CD4-positive, alpha-beta T cell treated with Interleukin-2 at 100 ng/mL for 4 hours (primary cell): ENCODE measurements at places on chromosomes 12 and 14.
A peak's percentile ranks its signal among the peaks of the same experiment; 100 is the strongest.

DNA sequence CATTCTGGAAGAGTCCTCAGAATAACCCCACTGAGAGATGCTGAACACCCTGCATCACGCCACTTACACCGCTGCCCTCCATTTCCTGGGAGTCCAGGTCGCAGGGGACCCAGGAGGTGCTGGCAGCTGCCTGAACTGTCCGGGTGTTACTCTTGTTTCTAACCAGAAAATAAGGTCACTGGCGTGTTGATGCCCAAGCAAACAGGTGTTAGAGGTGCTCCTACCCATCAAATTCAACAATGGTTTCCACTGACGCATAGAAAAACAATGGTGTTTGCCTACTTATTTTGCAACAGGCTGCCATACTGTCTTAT, 23.8 kb downstream of the PITPNM2 start:
- no peak for DNase-seq

DNA sequence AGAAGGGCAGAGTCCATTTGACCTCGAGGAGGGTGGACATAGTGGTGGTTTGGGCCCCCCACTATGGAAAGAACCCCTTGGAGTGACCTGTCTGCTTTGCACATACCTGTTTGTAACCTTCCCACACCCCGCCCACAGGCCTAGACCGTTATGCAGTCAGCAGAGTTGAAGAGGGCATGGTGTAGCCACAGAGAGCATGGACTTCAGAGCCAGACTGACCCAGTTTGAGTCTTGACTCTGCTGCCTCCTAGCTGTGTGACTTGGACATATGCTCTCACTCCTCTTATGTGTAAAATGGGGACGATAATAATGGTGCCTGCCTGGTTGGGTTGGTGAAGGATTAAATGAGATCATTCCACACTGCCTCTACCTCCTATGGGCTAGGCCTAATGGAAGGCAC, 40.9 kb upstream of the NOS1 start:
- no peak for DNase-seq

GRCh38 chr14:71142375-71143038, 235.2 kb downstream of the PCNX1 start:
- peak; percentile 7 for DNase-seq

GRCh38 chr14:99357151-99357915, 85.3 kb upstream of the BCL11B start:
- no peak for DNase-seq

- DNase-seq: no peak
Observed at GRCh38 chr12:22527999-22528398, 16.3 kb downstream of the C2CD5 start.

GRCh38 chr14:104424406-104425072, 155.0 kb upstream of the C14orf180 start:
- DNase-seq: no peak

DNA sequence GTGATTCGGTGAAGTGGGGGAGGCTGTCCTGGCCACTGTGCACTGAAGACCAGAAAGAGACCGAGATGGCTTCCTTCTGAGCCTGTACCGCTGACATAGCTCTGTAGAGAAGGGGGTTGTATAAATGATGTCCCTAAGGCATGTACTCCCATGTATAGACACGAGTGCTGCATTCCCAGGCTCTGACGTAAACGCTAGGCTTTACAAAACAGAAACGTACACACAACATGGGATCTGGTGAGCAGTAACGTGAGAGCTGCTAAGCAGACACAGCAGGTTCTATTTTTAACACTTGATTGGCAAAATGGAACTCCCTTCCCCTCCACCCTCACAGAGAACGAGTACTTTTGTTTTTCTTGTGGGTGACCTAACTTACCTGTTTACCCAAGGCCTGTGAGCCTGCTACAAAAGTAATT, 35.9 kb downstream of the ACADS start:
- no peak for DNase-seq

GRCh38 chr12:123278101-123278627, 6.5 kb upstream of the CDK2AP1 start:
- DNase-seq: no peak

DNA sequence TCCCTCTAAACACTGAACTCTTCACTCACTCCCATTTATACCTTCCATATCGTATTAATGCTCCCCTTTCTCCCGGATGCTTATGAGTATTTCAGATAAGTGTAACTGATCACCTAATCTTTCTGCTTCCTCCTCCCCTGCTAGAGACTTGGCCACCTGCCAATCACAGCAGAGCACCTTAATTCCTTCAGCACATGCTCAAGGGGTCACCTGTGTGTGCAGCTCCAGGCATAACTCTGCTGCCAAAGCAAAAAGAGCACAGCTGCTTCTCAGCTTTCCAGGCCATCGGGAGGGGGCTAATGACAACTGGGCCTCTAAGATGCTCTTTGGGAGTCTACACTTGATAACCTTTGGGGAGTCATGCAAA, 106.9 kb upstream of the DYRK2 start:
- peak; percentile 12 for DNase-seq

- DNase-seq: peak; percentile 51
Observed at GRCh38 chr14:24411443-24412389, 12.9 kb downstream of the NYNRIN start.

DNA sequence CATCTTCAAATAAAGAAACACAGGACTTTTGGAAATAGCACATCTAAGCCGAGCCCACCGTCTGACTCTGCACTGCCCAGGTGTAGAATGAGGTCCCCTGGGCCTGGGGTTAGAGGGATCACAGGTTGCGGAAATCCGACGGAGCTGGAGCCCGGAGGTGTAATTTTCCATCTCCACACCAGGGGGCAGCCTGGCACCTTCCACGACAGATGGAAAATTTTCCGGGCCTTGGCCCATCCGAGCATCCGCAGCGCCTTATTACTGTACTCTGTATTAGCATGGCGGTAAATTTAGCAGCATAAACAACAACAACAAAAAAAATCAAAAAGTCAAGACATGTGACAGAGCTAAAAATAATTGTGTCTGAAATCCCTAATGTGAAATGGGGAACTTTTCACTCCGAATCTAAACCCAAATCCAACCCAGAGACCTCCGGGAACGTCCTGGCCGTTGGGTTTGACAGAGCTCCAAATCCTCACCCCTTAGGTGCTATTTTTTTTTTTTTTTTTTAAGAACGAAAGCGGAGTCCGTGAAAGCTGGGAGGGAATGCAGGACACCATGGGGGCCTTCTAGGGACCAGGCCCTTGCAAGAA, 93.9 kb downstream of the KSR2 start:
- DNase-seq: peak; percentile 61

DNA sequence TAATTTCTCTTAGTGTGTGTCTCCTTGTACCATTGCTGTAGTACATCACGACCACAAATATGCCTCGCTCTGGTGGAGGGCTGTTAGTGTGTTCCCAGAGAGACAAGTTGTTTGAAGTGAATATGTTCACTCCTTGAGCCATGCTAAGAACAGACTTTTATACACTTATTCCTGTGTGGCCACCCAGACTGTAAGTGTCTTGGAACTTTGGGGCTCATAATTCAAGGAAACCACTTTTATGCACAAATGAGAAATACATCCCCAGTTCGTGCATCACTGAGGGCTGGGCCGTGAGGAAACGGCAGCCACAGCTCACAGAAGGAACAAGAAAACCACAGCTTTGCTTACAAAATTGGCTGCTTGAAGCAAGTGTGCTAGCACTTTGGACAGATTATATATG, 362.2 kb upstream of the DDHD1 start:
- no peak for DNase-seq

- DNase-seq: no peak
Observed at GRCh38 chr12:94663071-94663470, 12.7 kb upstream of the TMCC3 start.

DNA sequence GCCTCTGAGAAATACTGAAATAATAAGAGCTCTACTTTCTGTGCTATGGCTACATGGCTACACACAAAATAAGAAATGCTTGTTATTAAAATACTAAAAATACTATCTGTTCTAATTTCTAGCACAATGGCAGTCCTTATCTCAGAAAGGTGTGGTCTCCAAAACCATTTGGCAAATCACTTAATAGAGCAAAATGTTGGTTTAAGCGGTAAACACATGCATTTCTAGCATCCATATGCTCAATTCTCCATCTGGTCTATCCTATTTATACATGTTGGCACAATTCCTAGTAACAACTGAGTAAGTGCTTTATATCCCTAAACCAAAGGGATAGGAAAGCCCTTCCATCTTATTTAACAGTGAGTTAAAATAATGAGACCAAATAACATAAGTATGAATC, 107.0 kb downstream of the PAPLN start:
- no peak for DNase-seq

DNA sequence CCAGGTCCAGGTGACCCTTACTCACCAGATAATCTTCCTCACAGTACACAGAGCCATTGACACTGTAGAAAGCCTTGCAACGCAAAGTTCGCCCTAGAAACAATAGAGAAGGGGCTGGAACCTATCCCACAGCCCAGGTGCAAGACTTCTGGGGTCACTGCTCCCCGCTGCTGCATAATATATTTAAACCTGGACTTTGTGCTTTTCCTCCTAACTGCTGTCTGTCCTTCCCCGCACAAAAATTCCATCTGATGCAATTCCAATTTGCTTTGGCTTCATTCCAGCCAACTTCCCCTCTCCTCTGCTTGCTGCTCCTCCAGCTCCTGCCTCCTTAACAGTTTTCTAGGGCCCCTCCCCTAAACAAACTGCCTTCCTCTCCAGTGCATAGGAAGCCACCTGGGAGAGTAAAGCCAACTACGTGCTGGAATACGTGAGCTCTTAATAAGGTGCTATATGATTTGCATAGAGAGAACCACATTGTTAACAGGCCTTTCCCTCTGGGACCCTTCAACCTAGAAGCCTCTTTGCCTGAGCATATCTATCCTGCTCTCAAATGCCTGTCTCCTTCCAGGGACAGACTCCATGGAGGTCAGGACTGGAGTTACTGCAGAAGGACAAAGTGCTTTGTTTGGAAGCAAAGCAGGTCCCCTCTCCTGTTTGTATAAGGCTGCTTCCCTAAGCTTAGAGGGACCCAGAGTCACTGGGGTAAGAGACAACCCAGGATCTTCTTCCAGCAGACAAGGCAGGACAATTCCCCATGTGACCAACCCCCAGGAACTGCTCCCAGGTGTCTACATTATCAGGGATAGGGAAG, 5.5 kb downstream of the AJUBA start:
- no peak for DNase-seq

GRCh38 chr14:56023661-56024081, 94.5 kb upstream of the PELI2 start:
- DNase-seq: no peak

- no peak for DNase-seq
Observed at GRCh38 chr12:75042125-75042524, 167.5 kb downstream of the KCNC2 start.

GRCh38 chr12:96120359-96121100, 73.6 kb upstream of the ELK3 start:
- no peak for DNase-seq

DNA sequence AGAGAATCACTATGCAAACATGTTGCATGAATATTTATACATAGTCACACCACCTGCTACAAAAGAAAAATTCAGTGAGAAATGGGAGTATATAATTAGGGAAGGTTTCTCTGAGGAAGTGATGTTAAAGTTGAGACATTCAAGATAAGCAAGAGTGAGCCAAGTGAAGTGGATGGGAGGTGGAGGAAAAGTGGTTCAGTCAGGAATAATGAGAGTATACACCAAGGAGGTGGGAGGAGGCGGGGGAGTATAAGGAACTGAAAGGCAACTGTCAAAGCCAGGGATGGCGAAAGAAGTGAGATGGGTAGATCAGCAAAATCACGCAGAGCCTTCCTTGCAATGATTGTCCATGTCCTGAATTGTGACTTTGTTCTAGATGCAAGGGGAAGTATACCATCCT, 33.7 kb downstream of the PRKD1 start:
- DNase-seq: no peak

DNA sequence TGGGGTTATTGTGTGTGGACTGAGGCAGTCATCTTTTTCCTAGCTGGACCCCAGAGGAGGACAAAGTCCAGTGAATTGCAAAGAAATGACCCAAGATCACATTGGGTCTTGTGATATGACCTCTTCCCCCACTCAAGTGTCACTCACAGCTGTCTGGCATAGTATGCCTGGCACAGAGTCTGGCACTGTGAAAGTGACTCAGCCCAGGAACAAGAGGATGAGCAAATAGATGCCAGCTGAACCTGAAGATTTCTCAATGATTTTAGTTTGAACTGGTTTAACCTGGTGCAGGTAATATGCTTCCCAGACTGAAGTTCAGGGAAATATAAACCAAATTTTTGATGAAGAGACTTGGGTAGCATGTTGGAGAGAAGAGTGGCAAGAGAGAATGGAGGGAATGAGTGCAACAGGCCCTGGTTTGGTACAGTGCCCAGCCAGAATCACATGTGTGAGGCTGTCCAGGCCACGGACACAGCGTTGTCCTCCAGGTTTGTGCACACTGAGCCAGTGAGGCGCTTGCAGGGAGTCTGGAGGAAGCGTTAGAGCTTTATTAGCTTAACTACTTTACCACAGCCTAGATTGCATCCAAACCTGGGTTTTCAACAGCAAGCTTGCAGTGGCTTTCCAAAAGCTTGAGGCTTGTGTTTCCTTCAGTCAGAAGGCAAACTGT, 332.9 kb downstream of the NUAK1 start:
- no peak for DNase-seq

GRCh38 chr14:102589761-102590290, 2.6 kb upstream of the RCOR1 start:
- DNase-seq: no peak

- no peak for DNase-seq
Observed at GRCh38 chr12:40714636-40715035, 22.4 kb downstream of the CNTN1 start.

DNA sequence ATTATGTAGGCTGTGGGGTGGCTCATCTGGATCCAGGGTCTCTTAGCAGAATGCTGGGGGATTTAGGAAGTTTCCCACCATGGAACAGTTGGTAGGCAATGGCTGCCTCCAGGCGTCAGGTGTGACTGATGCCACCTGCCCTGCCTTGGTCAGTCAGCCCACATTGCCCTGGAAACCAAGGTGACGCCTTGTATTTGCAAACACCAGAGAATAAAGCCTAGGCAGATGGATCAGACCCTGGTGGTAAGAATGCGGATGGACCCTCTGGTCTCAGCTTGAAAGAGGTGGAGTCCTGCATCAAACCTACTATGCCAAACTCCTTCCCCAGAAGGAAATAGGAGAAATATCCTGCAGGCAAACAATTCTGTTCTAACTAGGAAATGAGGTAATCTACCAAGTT, 38.2 kb downstream of the NCKAP5L start:
- DNase-seq: no peak

- no peak for DNase-seq
Observed at GRCh38 chr14:90305176-90305601, 26.6 kb downstream of the NRDE2 start.

GRCh38 chr12:24820872-24821271, 128.0 kb downstream of the BCAT1 start:
- no peak for DNase-seq

DNA sequence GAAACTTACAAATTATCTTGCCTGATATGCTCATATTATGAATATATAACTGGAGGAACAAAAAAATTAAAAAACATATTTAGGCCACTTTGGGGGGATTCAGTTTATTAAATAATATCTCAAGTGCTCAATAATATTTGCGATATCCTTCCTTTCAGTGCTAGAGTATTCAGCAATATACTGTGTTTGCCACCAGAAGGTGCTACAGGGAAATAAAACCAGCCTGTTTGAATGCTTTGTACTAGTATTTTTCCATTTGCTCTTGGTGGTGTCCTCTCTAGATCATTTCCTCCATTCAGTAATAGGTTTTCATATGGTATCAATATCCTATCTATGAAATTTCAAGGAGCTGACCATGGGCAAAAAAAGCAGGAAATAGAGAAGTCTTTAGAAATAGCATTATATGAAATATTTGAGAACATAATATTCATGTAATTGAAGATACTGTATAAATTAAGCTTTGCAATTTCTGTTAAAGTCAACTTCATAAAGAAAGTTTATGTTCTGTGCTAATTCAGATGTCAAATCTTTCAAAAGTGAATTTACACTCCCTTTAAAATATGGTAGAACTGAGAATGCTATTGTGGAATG, 106.2 kb upstream of the NAV3 start:
- DNase-seq: no peak
